ENCODE measurements at places on chromosomes 2 and 18.

DNA sequence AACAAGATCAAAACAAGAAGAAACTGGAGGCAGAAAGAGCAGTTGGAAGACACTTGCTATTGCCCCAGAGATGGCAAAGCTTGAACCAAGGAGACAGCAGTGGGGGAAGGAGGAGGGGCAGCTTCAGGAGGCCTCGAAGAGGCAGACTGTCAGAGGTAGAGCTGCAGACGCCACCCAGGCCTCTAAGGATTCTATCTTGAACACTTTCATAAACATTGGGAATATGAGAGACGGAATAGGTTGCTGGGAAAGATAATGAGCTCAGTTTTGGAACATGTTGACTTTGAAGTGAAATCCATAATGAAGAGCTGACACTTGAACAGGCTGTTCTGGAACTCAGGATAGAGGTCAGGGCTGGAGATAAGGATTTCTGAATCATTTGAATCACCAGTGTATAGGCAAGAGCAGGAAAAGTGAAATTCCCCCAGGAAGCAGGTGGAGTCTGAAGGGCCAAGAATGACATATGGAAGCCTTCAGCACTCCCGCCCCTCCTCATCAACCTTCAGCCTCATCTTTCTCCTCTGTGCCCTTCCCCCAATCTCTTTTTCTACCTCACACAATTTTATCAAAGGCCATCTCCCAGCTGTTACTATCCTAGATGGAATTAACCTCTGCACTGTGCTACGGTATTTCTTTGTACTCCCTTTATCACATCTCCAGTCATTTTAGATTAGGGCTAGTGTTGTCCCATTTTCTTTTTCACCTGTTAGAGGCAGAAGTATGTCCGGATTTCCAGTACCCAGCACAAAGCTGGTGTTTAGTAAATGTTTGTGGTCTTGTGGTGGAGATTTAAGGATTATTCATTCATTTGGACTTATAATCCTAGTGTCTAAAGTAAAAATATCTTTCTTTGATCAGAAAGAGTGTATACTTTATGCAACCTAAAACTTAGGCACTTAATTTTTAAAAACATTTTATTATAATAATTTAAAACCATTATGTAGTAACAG is 47.5 kb upstream of the RTN4 start:
- DNase-seq = no peak

DNA sequence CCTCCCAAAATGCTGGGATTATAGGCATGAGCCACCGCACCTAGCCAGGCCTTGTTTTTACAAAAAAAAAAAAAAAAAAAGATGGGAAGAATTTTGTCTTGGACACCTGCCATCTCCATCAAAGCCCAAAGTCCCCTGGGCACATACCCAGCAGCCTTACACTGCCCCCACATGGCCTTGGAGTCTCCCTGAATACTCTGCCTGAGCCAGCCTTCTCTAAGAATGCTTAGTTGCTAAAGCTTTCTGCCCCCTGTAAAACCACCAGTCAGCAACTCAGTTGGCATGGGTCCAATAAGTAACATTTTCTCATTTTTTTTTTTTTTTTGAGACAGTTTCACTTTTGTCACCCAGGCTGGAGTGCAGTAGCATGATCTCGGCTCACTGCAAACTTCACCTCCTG is 40.6 kb downstream of the SPC25 start:
- DNase-seq = no peak

GRCh38 chr2:160044728-160045127 is 17.7 kb downstream of the PLA2R1 start:
- DNase-seq = no peak

- DNase-seq = no peak
Measured at GRCh38 chr2:175015340-175015739, 10.2 kb upstream of the CHN1 start.

GRCh38 chr18:41077076-41077475 is 878.0 kb upstream of the PIK3C3 start:
- DNase-seq = no peak

- DNase-seq = no peak
Measured at GRCh38 chr2:103003750-103004260, 242.0 kb downstream of the TMEM182 start.

GRCh38 chr2:9655441-9656269 is 24.9 kb upstream of the YWHAQ start:
- no peak for DNase-seq

GRCh38 chr2:20930928-20931327 is 108.0 kb upstream of the LDAH start:
- no peak for DNase-seq

- DNase-seq = no peak
Measured at GRCh38 chr2:8548065-8548618, 133.7 kb upstream of the ID2 start.

DNA sequence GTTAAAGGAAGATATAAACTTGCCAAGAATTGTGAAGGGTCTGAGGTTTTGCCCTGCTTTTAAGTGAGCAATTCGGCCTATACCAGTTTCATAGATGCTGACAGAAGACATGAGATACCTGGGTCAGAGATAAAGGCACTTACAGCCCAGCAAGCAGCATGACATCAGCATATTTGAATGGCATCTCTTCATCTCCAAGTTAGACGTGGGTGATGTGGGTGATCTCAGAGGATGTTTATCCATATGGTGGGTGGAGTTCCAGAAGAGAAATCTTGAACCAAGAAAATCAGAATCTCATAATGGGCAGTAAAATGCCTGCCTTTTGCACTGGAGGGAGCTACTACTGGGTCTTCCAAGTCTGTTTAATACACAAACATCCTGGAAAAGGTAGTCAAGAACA is 44.7 kb downstream of the GYPC start:
- no peak for DNase-seq

All from activated B cell treated with CpG ODN at 0.5 μM for 24 hours (primary cell).